Stimulated activated CD8-positive, alpha-beta memory T cell treated with anti-CD3 and anti-CD28 coated beads, Interleukin-4, amount 100 ng/mL, for 1 hour (primary cell): ENCODE measurements at places on chromosomes 4 and X.

GRCh38 chr4:42152507-42153504 is at the start of gene BEND4:
BEND4 (minus strand) TSS chr4:42152655; CDS start chr4:42152143, 512 bp downstream.
- no peak for DNase-seq

DNA sequence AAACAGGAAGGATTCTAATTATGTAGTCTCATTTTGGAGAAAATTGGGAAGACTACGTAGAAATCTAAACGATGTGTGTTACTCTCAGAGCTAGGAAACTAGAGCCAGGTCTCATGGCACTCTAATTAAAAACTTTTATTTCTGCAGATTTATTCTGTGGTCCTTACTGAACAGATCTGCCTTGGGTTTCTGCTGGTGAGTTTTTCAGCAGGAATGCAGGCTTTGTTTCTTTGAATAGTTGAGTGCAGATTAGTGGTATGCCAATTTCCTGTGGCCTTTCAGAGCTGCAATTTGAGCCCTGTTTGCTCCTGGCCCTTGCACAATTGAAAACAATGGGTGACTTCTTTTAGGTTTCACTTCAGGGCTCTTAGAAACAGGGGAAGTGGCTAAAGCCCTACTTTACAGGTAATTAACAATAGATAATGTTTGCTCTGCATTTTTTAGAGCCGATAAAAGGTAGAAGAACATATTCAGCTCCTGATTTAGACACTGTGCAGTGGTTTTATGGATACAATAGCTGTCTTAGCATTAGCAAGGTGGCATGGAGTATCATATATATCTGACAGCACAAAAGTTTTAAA is 21.8 kb downstream of the SPRY1 start:
- DNase-seq = no peak

DNA sequence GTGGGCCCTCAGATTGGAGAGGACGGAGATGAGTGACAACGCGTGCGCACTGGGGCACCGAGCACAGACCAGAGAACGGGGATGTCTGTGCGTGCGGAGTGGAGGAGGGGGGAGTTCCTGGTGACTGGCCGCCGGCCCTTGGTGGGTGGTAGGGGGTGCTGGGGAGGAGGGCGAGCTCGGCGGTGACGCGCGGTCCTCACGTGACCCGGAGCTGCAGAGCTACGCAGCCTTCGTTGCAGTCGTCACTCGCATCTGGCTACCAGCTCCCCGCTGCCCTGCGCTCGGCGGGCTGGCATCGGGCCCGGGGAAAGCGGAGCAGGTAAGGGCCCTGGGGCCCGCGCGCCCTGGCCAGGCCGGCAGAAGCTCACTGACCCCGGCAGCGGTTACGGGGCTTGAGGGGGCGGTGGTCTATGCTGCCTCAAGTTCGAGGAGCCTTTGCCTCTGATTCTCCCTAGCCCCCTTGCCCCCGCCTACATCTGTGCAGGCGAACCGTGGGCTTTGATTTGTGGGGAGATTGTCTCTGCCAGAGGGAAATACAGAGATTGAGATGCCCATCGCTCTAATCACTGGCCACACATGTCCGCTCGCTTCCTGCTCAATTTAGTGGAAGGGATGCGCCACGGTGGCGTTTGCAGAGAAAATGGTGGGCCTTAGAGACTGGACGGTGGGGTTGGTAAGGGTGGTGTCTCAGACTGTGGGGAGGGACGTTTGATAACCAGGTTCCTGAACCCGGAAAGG is at the start of gene ARMCX4:
ARMCX4 (plus strand) TSS at position 245 of the 738 bp plus-strand sequence. CDS start 3,134 bp downstream, outside the sequence.
- DNase-seq = no peak

GRCh38 chr4:107077192-107077591 is 41.1 kb upstream of the DKK2 start:
- DNase-seq = no peak

GRCh38 chr4:159199826-159200225 is 96.9 kb downstream of the RAPGEF2 start:
- no peak for DNase-seq

DNA sequence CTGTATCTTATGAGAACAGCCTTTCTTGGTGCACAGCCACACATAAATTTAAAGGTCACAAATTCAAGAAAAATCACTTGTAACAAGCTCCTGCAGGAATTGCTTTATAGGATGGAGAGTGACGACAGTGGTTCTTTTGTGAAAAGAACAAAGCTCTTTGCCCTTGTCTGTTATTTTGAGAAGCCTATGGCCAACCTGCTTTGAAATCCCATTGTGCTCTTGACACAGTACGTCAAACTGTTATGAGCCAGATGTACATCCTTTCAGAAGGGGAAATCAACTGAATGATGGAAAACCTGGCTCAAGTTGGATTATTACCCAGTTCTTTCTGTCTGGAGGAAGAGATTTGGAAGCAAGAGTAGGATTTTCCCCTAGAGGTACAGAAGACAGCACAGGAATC is 1454.2 kb downstream of the ARAP2 start:
- DNase-seq = no peak

- DNase-seq = no peak
Measured at GRCh38 chr4:8534129-8534528, 46.1 kb upstream of the GPR78 start.

DNA sequence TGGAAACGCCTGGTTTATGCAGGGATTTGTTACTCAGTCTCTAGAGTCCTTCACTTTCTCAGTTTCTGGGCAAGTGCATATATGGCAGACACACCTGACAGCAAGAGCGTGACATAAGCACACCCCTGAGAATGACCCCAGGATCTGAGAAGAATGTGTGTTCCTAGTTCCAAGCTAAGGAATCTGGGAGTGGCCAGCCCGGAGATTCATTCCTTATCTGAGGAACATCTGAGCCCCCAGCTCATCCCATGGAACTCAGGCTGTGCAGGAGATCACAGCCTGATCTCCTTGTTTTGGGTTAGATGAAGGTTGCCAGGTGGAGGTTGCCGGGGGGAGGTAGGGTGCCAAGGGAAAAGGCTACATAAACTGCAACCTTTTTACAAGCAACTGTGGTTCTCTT is 23.8 kb upstream of the KIAA0232 start:
- DNase-seq = no peak

DNA sequence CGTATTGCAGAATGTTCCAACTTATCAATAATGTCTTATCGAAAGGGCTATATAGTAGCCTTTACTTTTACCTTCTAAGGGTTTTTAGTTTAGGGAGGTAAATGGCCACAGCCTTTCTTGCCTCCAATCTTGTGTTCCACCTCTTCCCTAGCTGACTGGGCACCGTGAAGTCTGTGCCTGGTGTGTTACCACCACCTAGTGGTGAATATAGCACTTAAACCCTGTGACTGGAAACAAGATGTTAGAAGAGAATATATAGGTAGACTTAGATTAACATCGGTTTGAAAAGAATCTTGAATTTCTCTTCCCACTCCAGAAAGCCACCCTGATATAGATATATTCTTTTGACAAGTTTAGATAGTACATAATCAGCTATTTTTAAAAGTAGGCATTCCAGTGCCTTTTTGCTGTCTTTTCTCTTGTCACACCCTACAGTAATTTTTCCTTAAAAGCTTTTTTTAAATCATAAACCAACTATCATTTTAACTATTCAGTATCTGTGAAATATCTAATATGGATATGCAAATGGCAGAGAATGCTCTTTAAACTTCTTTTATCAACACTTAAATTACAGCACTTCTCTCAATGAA is 27.8 kb upstream of the ADH7 start:
- DNase-seq = peak; percentile 9

DNA sequence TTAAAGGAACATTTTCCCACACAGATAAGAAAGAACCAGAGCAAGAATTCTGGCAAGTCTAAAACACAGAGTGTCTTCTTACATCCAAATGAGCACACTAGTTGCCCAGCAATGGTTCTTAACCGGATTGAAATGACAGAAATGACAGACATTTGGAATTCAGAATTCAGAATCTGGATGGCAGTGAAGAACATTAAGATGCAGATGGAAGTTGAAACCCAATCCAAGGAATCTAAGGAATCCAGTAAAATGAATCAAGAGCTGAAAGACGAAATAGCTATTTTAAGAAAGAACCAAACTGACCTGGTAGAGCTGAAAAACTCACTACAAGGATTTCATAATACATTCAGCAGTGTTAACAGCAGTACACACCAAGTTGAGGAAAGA is 21.5 kb downstream of the ANAPC10 start:
- no peak for DNase-seq

- no peak for DNase-seq
Measured at GRCh38 chr4:7515390-7515902, 80.7 kb upstream of the PSAPL1 start.

DNA sequence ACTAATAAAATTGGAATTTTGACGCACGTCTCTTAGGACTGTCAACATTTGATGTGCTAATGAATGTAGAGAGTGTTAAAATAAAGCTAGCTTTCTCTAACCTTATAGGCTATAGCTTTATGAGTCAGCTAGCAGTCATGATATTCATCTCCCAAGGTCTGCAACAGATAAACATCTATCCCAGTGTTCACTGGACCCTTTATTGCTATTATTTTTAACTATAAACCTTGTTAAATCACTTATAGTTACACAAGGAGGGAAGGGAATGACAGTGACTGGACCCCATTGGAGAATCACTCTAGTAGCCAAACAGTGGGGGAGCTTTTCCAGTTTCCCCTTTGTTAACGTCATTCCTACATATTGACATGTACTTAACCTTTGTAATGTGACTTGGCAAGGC is 67.9 kb upstream of the SHISA3 start:
- no peak for DNase-seq

DNA sequence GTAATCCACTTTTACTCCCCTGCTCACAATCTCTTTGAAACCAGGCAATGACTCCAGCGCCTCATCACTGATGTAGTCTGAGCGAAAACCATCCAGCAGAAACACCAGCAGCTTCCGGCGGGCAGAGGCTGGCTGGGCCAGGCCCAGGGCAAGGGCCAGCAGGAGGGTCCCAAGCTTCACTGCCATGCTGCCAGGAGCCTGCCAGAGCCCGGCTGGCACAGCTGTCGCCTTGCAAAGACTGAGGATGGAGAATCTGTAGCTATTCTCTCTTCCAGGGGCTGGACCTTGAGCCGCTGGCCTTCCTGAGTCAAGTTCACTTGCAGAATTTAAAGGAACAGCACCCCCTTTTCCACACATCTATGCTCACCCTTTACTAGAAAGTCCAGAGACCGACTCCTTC is at the start of gene ENPP6:
ENPP6 (minus strand) TSS at position 240 of the 400 bp plus-strand sequence; CDS start at position 186, 54 bp downstream.
- DNase-seq = no peak

DNA sequence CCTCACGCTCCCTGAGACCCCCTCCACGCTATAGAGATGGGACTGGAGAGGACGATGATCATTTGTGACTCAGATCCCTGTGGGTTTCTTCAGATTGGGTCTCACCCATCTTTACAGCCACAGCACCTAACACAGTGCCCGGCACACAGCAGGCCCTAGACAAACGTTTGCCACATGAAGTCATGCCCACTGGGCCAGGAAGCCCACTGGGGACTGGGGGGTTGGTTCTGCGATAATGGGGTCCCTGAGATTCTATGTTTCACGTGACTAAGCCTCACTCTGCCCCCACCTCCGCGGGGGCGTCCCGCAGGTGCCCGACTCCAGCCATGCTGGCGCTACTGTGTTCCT is 3.8 kb downstream of the SOD3 start:
- no peak for DNase-seq

GRCh38 chrX:136541294-136541693 is 9.3 kb downstream of the VGLL1 start:
- no peak for DNase-seq

- DNase-seq = no peak
Measured at GRCh38 chrX:56068274-56068758, 163.8 kb upstream of the KLF8 start.

GRCh38 chr4:2096073-2096609 is 37.0 kb downstream of the NAT8L start:
- no peak for DNase-seq

DNA sequence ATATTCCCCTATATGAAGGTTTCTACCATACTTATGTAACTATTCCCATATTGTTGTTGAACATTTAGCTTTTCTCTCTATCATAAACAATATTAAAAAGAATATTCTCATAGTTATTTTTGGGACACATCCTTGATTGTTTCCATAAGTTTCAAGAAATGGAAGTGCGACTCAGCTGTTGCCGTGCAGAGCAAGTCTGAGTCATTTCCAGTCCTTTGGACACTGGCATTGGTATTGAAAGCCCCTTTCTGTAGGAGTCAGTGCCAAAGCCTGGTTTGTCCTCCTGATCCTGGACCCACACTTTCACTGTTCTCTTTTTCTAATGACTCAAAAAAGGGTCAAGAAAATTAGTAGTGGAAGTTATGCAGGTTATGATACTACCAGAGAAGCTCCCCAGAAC is 108.3 kb upstream of the DIAPH2 start:
- no peak for DNase-seq

DNA sequence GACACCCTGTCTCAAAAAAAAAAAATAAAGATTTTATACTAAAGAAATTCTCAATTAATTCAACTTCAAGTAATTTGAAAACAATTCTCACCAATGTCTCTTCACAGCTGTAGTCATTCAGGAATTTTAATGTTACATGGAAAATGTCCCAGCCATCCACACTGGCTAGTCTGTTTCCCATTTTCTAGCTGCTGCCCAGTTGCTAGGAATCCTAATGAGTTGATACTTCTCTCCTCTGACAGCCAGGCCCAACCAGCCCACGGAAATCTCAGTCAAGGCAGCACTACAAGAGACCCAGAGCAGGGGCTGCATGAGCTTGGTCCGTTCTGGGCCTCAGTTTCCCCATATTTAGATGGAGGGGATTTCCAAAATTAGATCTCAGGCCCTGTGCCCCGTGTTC is 59.1 kb downstream of the CASP3 start:
- no peak for DNase-seq

- peak; percentile 29 for DNase-seq
Measured at GRCh38 chrX:49053223-49054072, 5.4 kb upstream of the CCDC120 start.

GRCh38 chrX:56066016-56066415 is 166.1 kb upstream of the KLF8 start:
- no peak for DNase-seq

DNA sequence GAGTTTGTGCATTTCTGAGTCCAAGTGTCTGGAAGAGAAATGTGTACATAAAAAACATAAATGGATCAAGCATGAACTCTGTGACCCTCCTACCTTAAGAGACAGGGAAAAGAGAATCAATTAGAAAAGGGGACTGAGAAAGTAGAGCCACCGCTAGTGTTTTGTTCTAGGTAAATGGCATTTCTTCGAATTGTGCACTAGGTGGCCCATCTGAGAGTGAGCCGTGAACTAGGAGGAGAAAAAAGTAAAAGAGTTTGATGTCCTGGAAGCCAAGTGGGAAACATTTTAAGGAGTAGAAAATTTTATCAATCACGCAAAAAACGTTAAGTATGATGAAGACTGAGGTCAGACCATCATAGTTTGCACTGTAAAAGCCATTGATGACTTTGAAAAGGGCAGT is 55.1 kb downstream of the NAF1 start:
- no peak for DNase-seq

GRCh38 chr4:147340111-147340510 is 140.8 kb upstream of the EDNRA start:
- no peak for DNase-seq

- DNase-seq = no peak
Measured at GRCh38 chr4:47659342-47659741, 174.3 kb downstream of the ATP10D start.

GRCh38 chr4:123170843-123171242 is 225.8 kb upstream of the SPRY1 start:
- DNase-seq = no peak

DNA sequence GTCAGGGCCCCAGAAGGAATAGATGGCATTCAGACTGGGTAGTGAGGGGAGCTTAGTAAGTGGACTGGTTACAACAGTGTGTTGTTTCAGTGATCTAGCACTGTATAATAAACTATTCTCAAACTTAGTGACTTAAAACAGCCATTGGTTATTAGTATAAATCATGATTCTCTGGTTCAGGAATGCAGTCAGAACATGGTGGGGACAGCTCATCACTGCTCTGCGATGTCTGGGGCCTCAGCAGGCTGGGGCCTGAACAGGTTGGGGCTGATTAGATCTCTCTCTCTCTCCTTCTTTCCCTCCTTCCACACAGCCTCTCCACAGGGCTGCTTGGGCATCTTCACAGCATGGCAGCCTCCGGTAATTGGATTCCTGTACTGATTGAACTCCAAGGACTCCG is 160.4 kb downstream of the GATB start:
- DNase-seq = no peak
